ENCODE measurements at places on chromosomes 11 and 22. TPM values are rescaled to one million over a fixed set of nuclear protein-coding genes. Genes with fewer than 3 reads are reported as not detected.

Gene C1QTNF6
- total RNA-seq = 1.7 TPM

Gene KCNK4
- 0.68 TPM for total RNA-seq

Gene DCDC1
- total RNA-seq = not detected

Gene WNT11
- 0.16 TPM for total RNA-seq

Gene SERPIND1
- 0.49 TPM for total RNA-seq

Gene TLCD5
- 10.8 TPM for total RNA-seq

Gene F2
- not detected for total RNA-seq

Gene ANO1
- 29.5 TPM for total RNA-seq

Gene ZNF214
- total RNA-seq = 1.3 TPM

Gene SERGEF
- total RNA-seq = 27.6 TPM

Gene IL17REL
- total RNA-seq = not detected

Data from A375 (cell line).